Fibroblast of skin of abdomen (primary cell): ENCODE measurements at places on chromosomes 3 and 15.
A peak's percentile ranks its signal among the peaks of the same experiment; 100 is the strongest.

DNA sequence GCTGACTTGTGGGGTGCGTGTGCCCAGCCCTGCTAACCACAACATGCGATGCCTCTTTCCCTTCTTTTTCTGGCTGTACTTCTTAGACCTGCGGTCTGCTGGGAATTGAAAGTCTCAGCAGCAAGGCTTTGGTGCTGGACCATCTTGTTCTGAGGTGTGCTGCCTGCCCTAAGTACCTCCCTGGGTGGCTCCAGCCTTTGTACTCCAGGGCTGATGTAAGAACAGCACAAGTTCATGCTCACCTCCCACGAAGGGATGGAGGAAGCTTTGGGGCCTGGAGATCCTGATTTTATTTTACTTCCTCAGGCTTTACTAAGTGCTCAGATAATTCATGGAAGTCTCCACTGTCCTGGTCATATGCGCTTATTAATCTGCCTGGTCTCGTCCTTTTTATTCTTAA is 28.9 kb downstream of the FAM43A start:
- DNase-seq: no peak

- no peak for DNase-seq
These were observed 18.9 kb upstream of the ATP2B2 start for GRCh38 chr3:10524270-10524669.

DNA sequence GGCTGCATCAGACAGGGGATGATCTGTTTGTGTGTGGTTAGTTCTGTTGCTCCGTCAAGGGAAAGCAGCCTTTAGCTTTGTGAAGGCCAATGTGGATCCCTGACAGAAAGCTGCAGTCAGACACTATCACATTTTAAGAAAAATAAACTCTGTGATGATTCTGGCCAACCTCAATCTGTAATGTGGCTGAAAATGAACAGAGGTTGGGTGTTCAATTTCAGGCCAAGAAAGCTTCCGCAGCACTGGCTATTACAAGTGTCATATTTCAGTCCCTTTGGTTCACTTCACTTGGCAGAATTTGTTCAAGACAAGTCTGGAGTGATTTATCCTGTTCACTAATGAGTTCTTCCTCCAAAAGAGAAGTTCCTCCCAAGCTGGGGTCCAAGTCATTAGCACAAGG is 571.8 kb upstream of the IL12A start:
- DNase-seq: peak; percentile 3

DNA sequence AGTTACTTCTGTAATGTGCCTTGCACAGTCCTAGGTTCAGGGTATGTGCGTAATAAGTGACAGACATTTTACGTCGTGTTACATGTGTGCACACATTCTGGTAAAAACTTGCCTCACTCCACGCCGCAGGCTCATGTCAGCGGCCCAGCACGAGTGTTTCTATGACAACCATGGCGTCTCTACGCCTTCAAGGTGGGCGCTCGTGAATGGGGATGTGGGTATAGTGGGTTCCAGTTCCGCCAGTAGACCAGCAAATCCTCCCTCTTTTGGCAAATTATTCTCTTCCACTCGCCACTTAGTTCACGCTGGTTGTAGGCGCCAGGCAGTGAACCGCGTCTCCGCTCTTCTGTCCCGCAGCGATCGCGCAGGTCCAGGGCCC is 40.3 kb downstream of the CHST14 start:
- DNase-seq: no peak

DNA sequence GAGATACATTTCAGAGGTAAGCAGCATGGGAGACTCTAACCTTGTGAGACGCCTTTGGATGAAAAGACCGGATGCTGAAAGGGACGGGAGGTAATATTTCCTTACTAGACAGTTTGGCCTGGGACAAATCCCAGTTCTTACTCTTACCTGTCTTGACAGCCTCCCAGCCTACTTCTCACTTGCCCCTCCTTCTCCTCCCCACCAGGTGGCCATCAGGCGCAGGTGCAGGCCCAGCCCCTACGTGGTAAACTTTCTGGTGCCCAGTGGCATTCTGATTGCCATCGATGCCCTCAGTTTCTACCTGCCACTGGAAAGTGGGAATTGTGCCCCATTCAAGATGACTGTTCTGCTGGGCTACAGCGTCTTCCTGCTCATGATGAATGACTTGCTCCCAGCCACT is 6.3 kb downstream of the HTR3D start:
- DNase-seq: no peak

DNA sequence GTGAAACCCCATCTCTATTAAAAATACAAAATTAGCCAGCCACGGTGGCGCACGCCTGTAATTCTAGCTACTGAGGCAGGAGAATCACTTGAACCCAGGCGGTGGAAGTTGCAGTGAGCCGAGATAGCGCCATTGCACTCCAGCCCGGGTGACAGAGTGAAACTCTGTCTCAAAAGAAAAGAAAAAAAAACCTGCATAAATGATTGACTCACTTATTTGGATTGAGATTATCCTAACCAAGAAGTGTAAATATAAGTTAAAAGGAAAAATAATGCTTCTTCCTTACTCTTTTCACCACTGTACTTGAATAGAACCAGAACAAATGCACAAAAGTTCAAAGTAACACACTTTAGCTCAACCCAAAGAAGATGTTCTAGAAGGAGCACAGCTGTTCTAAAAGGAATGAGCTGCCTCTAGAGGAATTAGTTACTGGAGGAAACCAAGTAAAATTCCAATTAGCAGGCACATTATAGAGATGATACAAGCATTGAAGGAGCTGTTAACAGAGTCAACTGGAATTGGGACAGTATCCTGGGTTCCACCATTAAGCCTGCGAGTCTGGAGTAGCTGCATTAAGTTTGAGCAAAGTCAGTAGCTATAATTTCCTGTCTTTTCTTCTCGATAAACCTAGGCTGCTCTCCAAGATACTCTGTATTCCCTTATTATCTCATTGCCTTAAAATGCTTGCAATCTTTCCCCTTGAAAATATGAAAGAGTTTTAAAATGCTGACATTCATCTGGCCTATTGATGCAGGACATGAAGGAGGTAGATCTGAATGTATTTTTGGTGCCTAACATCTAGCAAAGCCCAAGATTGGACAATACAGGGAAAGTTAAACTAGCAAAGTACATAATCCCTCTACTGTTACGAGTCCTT is 9.5 kb downstream of the MTHFS start:
- peak; percentile 20 for DNase-seq

DNA sequence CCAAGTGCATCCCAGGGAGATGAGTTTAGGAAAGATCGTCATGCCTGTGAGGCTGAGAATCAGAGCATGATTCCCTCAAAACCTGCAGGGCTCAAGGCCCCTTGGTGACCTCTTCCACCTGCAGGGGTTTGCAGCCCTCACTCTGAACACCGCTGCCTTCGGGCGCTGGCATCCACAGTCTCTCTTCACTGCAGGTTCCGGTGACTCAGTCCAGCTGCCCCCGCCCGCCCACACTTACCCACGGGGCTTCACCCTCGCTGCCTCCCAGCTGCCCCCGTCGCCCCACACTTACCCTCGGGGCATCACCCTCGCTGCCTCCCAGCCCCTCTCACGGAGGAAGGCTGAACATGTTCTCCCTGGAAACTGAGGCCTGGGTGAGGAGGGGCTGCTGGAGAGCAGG is 277.1 kb downstream of the XXYLT1 start:
- no peak for DNase-seq
